ENCODE measurements at places on chromosomes 11 and 22.

- no peak for DNase-seq
These were observed 61.1 kb upstream of the CD44 start for GRCh38 chr11:35077709-35078469.

DNA sequence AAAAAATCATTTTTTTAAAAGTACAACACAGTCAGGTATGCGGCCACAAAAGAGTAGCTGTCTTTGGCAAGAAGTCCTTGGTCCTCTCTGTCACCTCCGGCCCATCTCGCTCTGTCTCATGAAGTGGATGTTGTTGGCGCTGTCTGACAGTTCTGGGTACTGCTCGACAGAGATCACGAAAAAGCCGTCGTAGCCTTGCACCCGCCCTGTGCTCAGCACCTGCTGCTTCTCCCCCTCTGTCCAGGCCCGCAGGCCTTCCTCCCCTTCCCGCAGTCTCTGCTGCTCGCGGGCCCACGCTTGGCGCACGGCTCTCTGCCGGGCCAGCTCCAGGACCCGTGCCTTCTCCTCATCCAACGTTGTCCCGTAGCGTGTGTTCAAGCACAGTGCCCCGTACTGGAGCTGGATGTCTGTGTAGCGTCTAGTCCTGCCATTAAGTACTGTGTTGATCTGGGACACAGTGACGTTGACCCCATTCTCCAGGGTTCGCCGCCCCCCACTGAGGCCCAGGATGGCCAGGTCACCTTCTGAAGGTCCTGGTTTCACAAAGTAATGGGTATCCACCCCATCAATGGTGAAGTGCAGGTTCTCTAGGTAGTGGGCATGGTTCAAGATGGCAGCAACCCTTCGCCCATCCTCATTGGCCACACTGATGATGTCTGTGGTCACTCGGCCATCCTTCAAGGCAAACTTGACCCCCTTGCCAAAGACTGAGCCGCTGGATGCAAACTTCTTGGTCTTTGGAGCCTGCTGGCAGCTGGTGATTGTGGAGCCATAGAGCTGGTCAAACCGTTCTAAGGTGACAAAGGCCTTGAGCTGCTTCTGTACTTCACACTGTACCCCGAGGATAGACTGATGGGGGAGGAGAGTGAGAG, 83.5 kb upstream of the NARS2 start:
- no peak for DNase-seq

GRCh38 chr11:78806214-78807004, 231.7 kb upstream of the NARS2 start:
- no peak for DNase-seq

DNA sequence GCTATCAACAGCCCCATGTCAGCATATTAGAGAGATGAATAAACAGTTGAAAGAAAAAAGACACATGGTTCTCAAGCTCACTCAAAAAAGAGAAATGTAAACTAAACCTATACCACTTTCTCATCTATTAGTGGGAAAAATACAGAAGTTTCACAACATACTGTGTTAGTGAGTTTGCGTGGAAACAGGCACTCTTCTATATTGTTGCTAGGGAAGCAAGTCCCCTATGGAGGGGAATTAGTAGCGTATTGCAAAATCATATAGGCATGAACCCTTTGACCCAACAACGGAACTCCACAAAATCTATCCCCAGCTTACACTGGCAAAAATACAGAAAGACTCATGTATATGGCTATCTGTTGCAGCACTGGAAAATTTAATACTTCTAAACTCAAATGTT, 14.2 kb upstream of the RFPL2 start:
- no peak for DNase-seq

GRCh38 chr22:34997633-34998299, 68.2 kb upstream of the ISX start:
- DNase-seq: no peak

GRCh38 chr11:118876286-118876685, 7.4 kb upstream of the CXCR5 start:
- DNase-seq: no peak

- DNase-seq: no peak
These were observed 1.9 kb upstream of the OR9Q2 start for GRCh38 chr11:58186938-58187337.

GRCh38 chr22:40468616-40469015, 98.2 kb downstream of the SGSM3 start:
- no peak for DNase-seq

- DNase-seq: no peak
These were observed 108.3 kb downstream of the PTPRJ start for GRCh38 chr11:48088682-48089050.

DNA sequence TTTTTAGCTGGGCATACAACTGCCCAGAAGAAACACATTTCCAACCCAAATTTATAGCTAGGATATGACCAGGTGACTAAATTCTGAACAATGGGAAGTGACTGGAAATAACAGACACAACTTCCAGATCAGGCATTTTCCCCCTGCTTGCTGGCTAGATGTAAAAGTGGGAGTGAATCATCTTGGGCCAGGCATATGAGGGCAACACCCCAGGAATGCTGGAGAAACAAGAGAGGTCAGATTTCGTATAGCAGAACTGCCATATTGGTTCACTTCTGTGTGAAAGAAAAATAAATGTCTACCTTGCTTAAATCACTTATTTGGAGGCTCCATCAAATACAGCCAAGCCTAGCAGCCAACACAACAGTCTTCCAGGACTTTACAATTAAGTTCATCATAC, 7.4 kb downstream of the ATL3 start:
- DNase-seq: no peak
